ENCODE measurements at places on chromosomes 12 and 14.

DNA sequence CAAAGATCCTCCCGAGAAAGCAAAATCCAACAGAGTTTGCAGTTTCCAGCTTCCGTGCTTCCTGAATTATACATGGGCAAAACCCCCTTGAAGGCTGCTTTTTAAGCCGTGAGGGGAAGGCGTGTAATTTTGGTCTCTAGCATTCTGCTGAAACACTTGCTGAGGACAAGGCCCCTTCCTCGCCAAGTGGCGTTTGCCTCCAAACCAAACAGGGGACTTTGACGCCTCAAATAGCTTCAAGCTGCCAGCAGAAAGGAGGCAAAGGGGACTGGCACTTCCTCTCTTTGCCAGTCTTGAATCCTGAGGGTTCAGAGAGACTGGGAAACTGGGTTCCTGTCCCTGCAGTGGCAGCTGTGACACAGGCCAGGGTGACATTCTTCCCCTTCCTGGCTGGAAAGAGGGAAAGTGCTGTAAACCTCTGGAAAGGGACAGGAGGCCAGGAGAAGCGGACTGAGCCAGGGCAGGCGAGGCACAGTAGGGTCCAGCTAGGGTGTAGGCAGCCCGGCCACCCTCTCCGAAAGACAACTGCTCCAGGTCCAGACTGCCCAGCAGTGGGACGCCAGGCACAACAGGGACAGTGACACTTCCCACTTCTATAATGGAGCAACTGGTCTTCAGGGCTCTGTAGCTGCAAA lies 96.2 kb upstream of the MED13L start:
- DNase-seq: no peak

DNA sequence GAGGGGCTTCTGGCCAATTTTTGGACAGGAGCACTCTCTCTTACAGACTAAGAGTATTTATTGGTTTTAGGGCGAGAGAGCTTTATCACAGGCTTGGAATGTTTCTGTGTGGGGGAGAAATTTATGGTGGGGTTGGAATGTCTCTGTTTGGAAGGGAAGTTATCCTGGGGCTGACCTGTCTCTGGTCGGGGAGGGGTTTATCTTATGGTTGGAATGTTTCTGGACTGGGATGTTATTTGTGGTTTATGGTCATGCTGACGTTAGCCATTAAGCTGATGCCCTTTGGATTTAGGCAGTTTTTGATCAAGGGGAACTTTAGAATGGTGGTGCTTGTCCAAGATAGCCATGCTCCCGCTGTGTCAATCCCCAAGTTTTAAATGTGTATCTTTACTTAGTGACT lies 614.8 kb downstream of the DIO2 start:
- DNase-seq: no peak

DNA sequence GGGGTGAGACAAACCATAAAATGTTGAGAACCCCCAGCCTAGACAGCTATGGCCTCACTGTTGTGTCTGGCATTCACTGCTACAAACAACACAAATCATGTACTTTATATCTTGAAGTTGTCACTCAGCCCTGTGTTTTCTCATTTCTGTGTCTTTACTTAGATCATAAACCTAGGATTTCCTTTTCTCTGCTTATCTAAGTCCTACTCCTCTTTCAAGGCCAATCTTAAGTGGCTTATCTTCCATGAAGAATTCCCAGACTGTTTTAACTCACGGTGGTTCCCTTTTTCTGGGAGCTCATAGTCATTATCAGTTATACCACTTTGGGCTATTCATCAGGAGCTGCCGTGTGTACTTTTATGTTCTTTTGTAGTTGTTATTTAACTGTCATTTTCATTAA lies 42.1 kb downstream of the FLRT2 start:
- DNase-seq: no peak

GRCh38 chr14:102028733-102029132 lies 58.1 kb downstream of the HSP90AA1 start:
- DNase-seq: no peak

GRCh38 chr12:131991816-131992430 lies 42.2 kb downstream of the EP400 start:
- DNase-seq: no peak

DNA sequence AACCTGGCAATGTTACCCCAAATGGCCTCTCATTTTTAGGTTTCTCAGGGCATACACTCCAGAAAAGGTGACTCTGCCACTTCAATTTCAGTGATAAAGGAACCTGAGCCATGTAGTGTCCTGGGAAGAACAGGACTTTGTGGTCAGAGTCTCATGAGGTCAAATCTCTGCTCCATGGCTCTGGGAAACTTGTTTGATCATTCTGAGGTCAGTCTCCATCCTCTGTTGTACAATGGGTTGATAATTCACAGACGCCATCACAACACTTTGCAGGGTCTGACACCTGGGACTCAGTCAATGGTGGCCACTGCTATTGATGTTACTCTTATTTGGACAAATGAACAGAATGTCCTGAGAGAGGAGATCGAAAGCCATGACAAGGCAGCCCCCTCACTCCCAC lies 31.1 kb upstream of the SMOC1 start:
- DNase-seq: no peak

DNA sequence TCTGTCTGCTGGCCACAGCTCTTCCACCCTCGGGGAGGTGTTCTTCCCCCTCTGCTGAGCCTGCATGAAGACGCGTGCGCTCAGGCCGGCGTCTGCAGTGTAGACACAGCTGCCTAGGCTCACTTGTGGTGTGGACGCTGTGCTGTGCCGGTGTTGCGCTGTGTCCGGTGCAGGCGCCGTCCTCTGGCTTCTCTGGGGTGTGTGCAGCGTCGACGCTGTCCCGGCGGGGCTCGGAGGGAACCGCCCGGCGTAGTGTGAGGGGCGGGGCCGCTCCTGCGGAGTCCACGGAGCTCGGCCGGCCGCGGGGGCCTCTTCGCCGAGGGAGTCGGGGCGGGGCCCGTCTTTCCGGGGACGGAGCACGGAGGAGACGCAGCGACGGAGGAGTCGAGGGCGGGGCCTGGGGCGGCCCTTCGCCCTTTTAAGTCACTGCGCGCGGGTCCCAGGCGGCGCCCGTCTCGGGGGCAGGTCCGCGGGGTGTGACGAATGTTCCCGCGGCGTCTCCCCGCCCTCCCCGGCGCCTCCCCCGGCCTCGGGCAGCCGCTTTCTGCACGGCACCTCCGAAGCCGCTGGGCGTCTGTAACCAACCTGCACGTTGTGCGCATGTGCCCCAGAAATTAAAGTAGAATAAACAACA lies 45.2 kb downstream of the NOC4L start:
- DNase-seq: peak; percentile 80

Measured in NCI-H146 (cell line).